T-helper 2 cell treated with Interferon-gamma antibody and Interleukin-4, amounts not matched to agents 5 μg/mL and 100 μg/mL, for 36 hours (primary cell): ENCODE measurements at places on chromosomes 3 and 15.

GRCh38 chr3:9800529-9800928, 7.6 kb downstream of the ARPC4 start:
- H3K4me3 ChIP-seq = no peak overlapping the region
- no peak for DNase-seq
- H3K36me3 ChIP-seq = peaks cover 69% of the 10 kb centered on the region
- peaks cover 15% of the 10 kb centered on the region for H3K4me1 ChIP-seq
- H3K27ac ChIP-seq = no peak overlapping the region

DNA sequence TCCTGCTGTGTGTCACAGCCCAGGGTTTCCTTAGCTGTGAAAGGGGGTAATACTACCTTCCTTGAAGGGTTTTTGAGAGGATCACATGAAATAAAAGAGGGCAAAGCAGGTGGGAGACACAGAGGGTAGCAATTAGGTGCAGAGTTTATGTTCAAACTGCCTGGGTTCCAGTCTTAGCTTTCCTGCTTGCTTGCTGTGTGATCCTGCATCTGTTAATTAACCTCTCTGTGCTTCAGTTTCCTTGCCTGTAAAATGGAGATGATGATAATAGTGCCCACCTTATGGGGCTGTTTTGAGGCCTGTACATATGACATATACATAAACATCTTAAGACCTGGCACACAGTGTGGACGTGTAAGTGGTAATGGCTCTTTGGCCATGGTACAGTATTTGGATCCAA, 35.0 kb downstream of the SPSB4 start:
- H3K36me3 ChIP-seq = no peaks in the 10 kb centered on the region
- DNase-seq = no peak
- peaks cover 2% of the 10 kb centered on the region for H3K27me3 ChIP-seq
- H3K4me1 ChIP-seq = no peaks in the 10 kb centered on the region
- H3K27ac ChIP-seq = no peak overlapping the region
- no peak overlapping the region for H3K4me3 ChIP-seq

DNA sequence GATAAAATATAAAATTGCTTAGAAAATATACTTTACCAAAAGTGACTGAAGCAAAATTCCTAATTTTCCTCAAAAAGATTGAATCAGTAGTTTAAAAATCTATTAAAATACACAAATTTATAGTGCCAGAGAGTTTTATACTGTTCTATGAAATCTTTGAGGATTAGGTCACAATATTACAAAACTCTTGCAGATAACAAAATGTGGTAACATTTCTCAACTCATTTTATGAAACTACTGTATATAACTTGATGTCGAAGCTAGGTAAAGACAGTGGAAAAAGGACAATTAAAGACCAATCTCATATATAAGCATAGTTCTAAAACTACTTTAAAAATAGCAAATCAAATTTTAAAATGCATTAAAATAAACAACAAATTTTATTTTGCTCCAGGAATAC, 15.9 kb downstream of the VEPH1 start:
- no peaks in the 10 kb centered on the region for H3K4me1 ChIP-seq
- no peaks in the 10 kb centered on the region for H3K36me3 ChIP-seq
- no peak overlapping the region for H3K4me3 ChIP-seq
- H3K27ac ChIP-seq = no peak overlapping the region
- DNase-seq = no peak

DNA sequence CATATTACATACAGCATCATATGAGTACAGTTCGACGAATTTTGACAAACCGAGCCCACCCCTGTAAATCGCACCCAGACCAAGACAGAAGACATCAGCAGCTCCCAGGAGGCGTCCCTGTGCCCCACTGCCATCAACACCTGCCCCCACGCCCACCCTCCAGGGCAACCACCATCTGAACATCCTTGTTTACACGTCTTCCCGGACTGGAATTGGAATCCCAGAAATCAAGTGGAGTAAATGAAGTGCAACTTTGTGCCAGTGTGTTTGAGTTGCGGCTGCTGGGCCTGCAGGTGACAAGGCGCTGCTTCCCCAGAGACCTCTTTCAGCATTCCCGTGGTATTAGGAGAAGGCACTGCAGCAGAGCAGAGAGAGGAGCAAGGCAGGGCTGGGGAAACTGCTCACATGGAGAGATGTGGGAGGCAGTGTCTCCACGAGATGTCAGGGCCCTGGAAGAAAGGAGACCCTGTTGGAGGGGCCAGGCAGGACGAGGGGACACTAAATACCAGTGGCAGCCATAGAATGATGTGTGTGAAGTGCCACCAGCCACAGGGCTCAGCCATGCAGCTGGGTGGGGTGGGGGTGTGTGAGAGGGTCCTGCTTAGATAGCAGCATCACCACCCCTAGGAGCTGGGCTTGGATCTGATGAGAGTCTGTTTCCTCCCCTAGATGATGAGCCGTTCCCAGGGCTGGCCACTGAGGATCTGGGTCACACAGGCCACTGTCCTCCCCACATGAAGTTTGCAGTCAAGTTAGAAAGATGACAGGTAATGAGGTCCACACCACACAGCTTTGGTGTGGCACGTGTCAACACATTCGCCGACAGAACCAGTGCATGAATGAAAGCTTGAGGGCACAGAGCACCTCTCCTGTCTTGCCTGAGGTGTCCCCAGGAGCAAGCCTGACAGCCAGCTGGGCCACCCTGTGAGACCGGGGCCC, 33.4 kb upstream of the PCSK6 start:
- no peaks in the 10 kb centered on the region for H3K36me3 ChIP-seq
- peaks cover 15% of the 10 kb centered on the region for H3K27me3 ChIP-seq
- no peak for DNase-seq
- H3K4me1 ChIP-seq = peaks cover 8% of the 10 kb centered on the region
- H3K27ac ChIP-seq = no peak overlapping the region

DNA sequence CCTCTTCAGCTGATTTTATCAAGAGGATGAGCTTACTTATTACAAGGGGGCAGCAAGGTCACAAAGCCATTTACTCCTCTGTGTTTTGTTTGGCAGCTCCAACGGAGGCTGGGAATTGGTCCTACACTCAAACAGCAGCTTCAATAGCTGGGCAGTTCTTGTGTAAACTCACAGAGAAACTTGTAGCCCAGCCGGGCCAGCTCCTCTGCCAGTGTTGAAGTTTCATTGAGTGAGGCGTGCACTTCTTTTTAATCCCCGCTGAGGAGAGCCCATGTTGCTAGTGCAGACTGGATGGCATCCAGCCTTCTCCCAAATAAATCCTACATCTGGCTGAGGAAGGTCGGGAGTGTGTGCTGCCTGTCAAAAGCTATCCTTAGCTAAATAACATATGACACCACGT, 59.5 kb downstream of the BFSP2 start:
- no peak overlapping the region for H3K27ac ChIP-seq
- H3K36me3 ChIP-seq = no peaks in the 10 kb centered on the region
- H3K4me3 ChIP-seq = no peak overlapping the region
- peaks cover 30% of the 10 kb centered on the region for H3K4me1 ChIP-seq
- H3K27me3 ChIP-seq = no peaks in the 10 kb centered on the region

DNA sequence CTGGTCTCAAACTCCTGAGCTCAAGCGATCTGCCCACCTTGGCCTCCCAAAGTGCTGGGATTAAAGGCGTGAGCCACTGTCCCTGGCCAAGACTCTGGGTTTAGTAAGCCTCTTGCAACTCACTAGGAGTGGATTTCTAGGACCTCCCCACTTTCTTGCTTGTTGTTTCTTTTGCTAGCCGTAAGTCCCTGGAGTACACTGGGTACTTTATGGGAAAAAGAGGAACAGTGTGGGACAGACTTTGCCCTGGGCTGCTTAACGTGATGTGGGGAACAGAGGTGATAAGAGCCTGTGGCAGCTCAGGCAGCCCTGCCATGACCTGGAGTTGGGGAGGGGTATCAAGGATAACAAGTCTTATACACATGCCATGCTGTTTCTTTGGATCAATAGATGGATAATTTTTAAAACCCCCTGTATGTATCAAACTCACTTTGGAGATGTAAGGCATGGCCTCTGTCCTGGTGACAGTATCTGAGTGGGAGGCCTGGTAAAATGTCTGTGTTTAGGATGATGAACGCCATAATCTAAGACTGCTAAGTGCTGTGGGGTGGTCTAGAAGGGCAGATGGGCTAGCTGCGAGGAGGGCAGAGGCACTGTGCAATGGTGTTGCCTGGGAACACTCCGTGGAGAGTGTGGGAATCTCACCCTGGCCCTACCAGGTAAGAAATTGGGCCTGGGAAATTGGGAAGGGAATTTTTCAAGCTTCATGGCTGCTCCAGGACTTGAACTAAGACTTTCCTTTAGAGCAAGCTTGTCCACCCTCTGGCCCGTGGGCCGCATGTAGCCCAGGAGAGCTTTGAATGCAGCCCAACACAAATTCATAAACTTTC, 54.8 kb downstream of the SMAD3 start:
- H3K4me3 ChIP-seq = peak overlapping the region; percentile 78
- peak overlapping the region; percentile 93 for H3K27ac ChIP-seq

- H3K27ac ChIP-seq = no peak overlapping the region
- no peaks in the 10 kb centered on the region for H3K4me1 ChIP-seq
- no peak for DNase-seq
- H3K36me3 ChIP-seq = no peaks in the 10 kb centered on the region
Observed at GRCh38 chr3:139528281-139528680, 11.3 kb downstream of the RBP1 start.

DNA sequence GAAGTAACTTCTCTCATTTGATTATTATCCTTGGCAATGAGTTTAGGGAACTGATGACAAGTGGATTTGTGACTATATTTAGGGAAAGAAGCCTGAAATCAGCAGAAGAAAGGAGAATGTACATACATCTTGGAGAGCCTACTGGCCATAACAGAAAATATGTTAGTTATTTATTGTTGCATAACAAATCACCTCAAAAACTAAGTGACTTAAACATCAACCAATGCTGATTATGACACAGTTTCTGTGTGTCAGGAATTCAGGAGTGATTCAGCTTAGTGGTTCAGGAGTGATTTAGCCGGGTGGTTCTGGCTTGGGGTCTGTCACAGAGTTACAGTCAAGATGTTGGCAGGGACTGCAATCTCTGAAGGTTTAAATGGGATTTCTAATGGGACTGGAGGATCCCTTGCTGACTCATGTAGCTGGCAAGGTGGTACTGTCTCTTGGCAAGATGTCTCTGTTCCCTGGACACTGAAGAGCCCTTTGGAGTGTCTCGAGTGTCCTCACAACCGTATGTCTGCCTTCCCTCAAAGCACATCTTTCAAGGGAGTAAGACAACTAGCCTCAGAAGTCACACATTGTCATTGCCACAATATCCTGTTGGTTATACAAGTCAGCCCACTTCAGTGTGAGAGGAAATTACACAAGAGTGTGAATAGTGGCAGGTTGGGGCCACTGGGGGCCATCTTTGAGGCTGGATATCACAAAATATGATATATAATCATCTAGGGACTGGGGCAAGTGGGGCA, 248.9 kb downstream of the SV2B start:
- no peaks in the 10 kb centered on the region for H3K36me3 ChIP-seq
- H3K27ac ChIP-seq = no peak overlapping the region
- no peak for DNase-seq
- peaks cover 18% of the 10 kb centered on the region for H3K27me3 ChIP-seq
- no peak overlapping the region for H3K4me3 ChIP-seq
- no peaks in the 10 kb centered on the region for H3K4me1 ChIP-seq

DNA sequence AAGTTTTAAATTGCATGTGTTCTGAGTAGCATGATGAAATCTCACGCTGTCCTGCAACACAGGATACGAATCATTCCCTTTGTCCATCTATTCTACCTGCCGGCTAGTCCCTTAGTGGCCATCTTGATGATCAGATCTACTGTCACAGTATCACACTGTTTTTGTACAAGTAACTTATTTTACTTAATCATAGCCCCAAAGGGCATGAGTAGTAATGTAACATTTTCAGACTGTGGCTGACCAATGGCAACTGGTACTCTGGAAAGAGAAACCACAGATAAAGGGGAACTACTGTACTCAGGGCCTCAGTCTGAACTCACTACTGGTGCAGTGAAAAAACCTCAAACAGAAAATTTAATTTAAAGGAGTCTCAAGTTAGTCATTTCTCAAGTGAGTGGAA, 127.3 kb upstream of the MRPL3 start:
- no peak overlapping the region for H3K27ac ChIP-seq
- no peaks in the 10 kb centered on the region for H3K36me3 ChIP-seq
- H3K27me3 ChIP-seq = peaks cover 8% of the 10 kb centered on the region
- no peaks in the 10 kb centered on the region for H3K4me1 ChIP-seq

- DNase-seq = no peak
- no peaks in the 10 kb centered on the region for H3K27me3 ChIP-seq
- H3K4me3 ChIP-seq = peak overlapping the region; percentile 77
- peak overlapping the region; percentile 77 for H3K27ac ChIP-seq
- peaks cover 54% of the 10 kb centered on the region for H3K4me1 ChIP-seq
Observed at GRCh38 chr15:75170711-75171341, 30.9 kb upstream of the C15orf39 start.

- H3K36me3 ChIP-seq = no peaks in the 10 kb centered on the region
- no peaks in the 10 kb centered on the region for H3K4me1 ChIP-seq
- no peaks in the 10 kb centered on the region for H3K27me3 ChIP-seq
- no peak overlapping the region for H3K27ac ChIP-seq
- no peak for DNase-seq
Observed at GRCh38 chr15:77556622-77557021, 76.1 kb downstream of the LINGO1 start.

DNA sequence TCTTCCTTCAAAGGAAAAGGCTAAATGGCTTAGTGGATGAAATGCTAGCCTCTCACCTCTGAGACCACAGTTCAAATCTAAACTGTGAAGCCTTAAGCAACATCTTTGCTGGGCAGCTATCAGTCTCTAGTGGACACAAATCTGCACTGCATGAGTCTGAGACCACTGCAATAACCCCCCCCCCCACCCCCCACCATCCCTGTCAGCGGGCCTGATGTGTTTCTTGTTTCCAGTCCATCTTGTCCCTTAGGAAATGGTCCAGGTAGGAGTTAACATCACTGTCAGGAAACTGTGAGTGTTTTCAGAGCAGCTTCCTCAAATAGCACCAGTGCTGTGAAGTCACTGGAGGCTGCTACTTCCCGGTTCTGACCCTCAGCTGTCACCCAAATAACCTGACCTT, 140.6 kb upstream of the TMCO5A start:
- H3K27ac ChIP-seq = no peak overlapping the region
- no peaks in the 10 kb centered on the region for H3K4me1 ChIP-seq
- H3K4me3 ChIP-seq = no peak overlapping the region
- H3K27me3 ChIP-seq = no peaks in the 10 kb centered on the region
- no peaks in the 10 kb centered on the region for H3K36me3 ChIP-seq
- DNase-seq = no peak

GRCh38 chr3:27319847-27320526, 49.2 kb downstream of the NEK10 start:
- H3K27ac ChIP-seq = no peak overlapping the region
- peaks cover 7% of the 10 kb centered on the region for H3K4me1 ChIP-seq
- H3K27me3 ChIP-seq = no peaks in the 10 kb centered on the region

DNA sequence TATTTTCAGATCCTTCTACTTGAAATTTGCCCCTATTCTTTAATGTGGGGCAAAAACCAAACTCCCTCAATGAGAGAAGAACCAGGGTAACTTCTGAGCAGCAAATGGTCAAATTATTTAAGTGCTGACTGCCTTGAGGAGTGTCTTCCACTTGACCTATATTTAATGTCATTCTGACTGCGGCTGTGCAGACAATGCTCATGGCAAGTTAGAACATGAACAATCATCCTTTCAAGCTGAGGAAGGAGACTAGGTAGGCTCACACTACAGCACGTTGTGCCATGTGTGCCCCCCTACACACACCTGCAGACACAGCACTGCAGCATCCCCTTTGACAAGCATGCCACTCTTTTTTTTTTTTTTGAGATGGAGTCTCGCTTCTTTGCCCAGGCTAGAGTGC, 98.2 kb downstream of the OSBPL10 start:
- no peak for DNase-seq
- no peaks in the 10 kb centered on the region for H3K4me1 ChIP-seq
- no peaks in the 10 kb centered on the region for H3K36me3 ChIP-seq
- H3K27me3 ChIP-seq = peaks cover 3% of the 10 kb centered on the region
